ENCODE measurements at places on chromosomes 3 and 15.

GRCh38 chr15:97316362-97316761 is 644.1 kb upstream of the ARRDC4 start:
- DNase-seq: no peak

DNA sequence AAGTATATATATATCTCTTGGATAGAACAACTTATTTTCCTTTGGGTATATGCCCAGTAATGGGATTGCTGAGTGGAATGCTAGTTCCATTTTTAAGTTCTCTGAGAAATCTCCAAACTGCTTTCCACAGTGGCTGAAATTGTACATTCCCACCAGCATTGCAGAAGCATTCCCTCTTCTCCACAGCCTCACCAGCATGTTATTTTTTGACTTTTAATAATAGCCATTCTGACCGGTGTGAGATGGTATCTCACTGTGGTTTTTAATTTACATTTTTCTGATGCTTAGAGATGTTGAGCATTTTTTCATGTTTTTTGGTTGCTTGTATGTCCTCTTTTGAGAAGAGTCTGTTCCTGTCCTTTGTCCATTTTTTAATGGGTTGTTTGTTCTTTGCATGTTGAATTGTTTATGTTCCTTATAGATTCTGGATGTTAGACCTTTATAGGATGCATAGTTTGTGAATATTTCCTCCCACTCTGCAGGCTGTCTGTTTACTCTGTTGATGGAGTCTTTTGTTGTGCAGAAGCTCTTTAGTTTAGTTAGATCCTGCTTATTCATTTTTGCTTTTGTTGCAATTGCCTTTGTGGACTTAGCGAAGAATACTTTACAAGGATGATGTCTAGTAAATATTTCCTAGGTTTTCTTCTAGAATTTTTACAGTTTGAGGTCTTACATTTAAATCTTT is 82.7 kb upstream of the NR2F2 start:
- no peak for DNase-seq

DNA sequence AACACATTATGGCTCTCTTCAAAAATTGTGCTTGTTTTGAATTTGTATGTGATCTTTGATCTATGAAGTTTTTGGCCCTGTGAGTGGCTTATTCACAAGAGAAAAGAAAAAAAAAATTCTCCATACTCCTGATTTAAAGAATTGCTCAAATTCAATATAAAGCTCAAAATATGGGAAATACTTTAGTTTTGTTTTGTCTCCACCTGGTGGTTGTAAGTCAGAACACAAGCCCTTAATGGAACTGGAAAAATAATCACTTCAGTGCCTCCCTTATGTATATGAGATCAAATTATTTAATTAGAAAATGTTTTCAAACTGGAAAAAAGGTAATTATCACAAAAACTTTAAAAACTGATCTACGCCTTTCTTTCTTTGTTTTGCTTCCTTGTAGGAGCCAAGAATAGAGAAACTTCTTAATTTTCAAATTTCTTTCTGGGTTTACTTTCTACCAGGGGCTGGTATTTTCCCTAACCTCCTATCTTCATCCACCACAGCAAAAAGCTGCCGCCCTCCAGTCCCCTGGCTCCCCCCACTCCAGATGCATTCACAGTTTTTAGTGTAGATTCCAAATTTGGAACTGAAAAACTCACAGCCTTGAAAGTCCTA is 50.6 kb downstream of the SERP1 start:
- no peak for DNase-seq

DNA sequence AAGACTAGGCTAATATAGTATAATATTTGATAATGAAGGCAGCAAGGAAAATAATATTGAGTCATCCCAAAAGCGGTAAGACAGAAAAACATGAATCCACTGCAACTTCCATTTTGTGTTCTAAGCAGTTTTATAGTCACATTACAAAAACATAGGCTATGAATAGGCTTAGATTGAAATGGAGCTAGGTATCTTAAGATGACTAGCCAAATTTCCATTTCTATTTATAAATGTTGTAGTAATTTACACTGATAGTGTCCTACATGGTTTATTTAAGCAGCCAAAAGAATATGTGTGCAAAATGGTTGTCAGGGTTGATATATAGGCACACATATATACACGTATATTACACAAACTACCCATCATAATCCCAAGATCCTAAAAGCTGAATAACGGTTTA is 82.0 kb downstream of the VPS13C start:
- DNase-seq: no peak

GRCh38 chr3:129398803-129399144 is 29.7 kb downstream of the EFCAB12 start:
- DNase-seq: no peak

DNA sequence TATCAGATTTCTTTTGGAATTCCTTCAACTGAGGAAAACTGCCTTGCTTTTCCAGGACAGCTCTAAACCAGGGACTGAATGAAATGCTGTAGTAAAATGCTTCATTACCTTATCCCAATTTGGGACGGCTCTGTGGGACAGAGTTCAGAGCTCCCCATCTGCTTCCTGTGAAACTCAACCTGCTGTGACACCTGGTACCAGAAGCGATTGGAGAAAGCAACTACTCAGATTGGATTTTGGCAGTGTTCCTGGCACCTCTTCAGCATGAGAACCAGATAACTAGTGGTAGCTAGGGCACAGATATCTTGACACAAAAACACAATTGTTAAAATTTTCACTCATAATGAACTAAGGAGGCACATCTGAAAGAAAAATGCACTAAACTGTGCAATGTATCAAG is 539.1 kb downstream of the SI start:
- no peak for DNase-seq

- no peak for DNase-seq
Measured at GRCh38 chr3:100108464-100109079, 5.7 kb downstream of the FILIP1L start.

DNA sequence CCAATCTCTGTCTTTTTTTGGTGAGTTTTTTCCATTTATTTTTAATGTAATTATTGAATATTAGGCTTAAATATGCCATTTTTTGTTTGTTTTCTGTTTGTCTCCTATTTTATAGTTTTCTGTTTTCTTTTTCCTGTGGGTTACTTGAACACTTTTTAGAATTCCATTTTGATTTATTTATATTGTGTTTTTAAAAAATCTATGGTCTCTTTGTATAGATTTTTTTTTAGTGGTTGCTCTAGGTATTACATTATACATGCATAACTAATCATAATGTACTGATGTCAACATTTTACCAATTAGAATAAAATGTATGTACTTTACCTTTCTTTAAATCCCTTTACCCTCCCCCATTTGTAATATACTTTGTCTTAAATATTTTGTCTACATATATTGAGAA is 56.2 kb downstream of the RASA2 start:
- DNase-seq: no peak

GRCh38 chr15:60313906-60314305 is 83.9 kb downstream of the ANXA2 start:
- no peak for DNase-seq

- DNase-seq: no peak
Measured at GRCh38 chr3:30455840-30456239, 150.6 kb upstream of the TGFBR2 start.

GRCh38 chr3:137047240-137047639 is 89.5 kb downstream of the IL20RB start:
- DNase-seq: no peak

DNA sequence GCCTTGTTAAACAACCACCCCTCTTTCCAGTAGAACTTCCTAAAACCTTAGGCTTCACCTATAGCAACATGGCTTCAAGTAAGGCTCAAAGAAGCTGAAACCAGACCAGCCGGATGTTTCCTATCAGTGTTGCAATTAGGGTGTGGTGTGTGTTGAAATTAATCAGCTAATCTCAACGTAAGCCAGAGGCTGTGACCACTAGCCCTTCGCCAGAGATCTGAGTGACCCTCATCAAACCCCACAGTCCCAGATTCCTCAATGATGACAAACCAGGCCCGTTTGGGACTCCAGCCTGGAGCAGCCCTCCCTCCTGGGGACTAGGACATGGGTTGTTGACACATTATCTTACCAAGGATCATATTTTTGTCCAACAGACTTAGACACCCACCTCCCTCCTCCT is 27.3 kb downstream of the CYP11A1 start:
- no peak for DNase-seq

- DNase-seq: no peak
Measured at GRCh38 chr3:71010726-71011455, 572.6 kb downstream of the FOXP1 start.

DNA sequence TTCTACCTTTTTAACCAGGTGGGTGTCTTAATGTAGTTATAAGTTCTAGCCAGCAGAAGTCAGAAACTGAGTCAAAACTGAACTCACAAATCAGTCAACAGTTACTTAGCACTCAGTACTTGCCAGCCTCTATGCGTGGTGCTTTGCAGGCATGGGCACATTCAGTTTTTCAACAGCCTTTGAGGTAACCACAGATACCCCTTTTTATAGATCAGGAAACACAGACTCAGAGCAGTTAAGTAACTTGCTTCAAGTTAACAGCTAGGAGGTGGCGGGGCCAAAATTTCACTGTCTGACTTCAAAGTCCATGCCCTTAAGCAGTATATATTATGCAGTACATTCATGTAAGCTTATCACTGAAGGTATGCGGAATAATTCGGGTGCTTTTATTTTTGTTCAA is 139.4 kb downstream of the FHIT start:
- no peak for DNase-seq
